LHCN-M2 (cell line): ENCODE measurements at places on chromosomes 5 and 9. TPM values are rescaled to one million over a fixed set of nuclear protein-coding genes. Genes with fewer than 3 reads are reported as not detected.
A peak's percentile ranks its signal among the peaks of the same experiment; 100 is the strongest.

ZNF658 gene
- 3.6 TPM in 2 replicates for total RNA-seq

FOCAD gene
- total RNA-seq, result 36.0 and 36.8 TPM in 2 replicates

PCSK1 gene
- 0.06 TPM in 1 of 2 replicates, not detected in the other for total RNA-seq

GRCh38 chr9:22617156-22617555 is 170.5 kb downstream of the DMRTA1 start:
- peak; percentile 10 for DNase-seq

DNA sequence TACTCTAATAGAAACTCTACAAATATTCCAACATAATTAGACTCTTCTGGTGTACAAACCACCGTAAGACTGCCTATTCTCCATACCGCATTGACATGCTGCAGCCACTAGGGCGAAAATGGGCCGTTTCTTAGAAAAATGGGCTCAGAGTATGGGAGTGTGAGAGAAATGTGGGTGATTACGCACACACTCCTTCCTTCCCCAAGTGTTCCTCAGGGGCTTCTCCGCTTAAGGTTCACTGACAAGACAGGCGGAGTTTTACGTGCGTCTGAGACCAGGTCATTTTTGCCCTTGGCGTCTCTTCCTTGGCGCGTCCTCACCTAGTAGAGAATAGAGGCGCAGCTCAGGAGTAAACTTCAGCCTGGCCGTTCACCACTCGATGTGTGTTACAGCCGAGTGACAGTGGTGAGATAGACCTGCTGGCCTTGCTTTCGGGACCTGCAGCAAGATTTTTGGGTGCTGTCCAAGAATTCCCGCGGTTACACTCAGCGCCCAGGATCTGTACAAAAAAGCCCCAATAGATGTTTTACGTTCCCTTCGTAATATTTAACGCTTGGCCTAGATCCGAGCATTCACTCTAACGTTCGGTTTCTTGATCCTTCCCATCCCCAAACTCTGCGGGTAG is 1.8 kb upstream of the NTRK2 start:
- no peak for DNase-seq

DNA sequence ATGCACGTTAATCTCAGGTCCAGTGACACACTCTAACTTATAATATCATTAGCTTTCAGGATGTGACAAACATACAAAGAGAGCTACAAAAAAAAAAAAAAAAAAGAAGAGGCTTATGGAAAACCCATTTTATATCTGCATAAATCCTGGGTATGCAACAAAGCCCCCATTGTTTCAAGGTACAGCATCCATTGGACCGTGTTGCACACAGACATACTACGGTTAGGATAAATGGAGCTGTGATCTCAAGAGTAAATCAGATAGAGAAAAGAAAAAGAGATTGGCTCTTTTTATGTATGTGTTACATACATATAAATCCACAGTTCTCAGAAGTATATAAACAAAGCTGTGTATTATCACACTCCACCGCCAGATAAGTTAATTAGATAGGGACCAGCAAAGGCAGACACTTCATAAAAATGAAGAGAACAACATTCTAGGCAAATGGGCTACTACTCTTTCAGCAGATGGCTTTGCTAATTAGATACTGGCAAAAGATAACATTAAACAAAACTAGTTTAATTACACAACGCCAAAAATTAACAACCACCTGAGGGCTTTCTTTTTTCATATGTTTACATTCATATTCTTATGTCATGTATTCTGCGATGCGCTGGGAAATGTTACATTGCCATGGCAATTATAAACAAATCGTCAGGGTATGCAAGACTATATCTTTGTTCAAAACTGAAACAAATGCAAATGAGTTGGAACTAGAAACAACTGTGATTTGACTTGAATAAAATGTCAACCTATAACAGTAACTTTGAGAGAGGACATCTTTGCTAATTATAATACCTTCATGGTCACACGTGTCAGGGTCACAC is 304.2 kb downstream of the SEMA5A start:
- no peak for DNase-seq

GRCh38 chr9:71122022-71122275 is 528 bp upstream of the TRPM3 start:
- no peak for DNase-seq

GRCh38 chr5:174727794-174728680 is 3.7 kb downstream of the MSX2 start:
- DNase-seq, result no peak

DNA sequence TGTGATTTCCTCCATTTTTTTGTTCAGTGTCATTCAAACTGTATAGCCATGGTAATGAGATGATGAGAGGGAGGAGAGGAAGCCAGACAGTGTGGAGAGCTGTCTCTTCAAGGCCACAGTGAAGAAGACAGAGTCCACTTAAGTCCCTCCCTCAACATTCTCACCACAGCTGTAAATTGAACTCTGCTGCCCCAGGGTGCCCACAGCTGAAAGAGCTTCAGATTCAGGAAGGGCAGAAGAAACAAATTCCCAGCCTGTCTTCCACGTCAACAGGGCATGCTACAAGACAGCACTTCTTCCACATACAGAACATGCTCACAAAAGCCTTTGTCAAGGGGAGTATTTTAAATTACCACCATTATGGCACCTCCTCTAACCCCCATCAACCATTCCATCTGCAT is 100.4 kb downstream of the KLHL3 start:
- peak; percentile 13 for DNase-seq

DNA sequence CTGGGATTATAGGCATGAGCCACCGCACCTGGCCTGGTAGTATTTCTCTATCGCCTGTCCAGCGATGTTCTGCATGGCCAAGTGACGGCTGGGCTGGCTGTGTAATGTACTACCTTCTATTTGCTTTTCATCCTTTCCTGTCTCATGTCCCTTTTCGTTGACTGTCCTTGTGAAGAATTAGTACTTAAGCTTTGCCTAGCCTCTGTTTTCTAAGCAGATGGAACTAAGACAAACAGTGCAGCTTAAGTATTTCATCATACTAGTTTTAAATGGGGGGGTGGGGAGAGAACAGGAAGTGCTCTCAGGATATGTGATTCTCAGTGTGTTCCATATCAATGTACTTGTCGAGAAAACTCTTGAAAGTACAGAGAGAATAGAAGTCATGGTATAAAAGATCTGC is 31.7 kb upstream of the CCL21 start:
- no peak for DNase-seq

GRCh38 chr9:93673839-93674334 is 97.5 kb downstream of the PHF2 start:
- no peak for DNase-seq

DNA sequence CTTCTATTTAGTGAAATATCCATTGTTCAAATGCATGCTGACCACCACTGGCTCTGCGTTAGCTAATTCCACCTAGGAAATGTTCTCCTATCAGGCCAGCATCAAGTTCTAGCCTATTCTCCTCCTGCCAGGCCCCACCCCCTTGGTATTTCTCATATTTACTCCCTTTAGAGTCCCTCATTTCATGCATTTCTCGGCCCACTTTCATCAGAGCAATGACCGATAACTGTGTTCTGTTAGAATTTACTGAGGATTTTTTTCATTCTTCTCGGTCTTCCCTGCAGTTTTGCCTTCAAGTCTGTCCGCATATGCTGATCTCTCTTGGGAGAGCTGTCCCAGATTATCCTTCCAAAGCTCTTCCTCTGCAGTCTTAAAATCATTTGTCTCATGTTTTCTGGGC is 143.4 kb downstream of the GOLPH3 start:
- DNase-seq, result no peak

DNA sequence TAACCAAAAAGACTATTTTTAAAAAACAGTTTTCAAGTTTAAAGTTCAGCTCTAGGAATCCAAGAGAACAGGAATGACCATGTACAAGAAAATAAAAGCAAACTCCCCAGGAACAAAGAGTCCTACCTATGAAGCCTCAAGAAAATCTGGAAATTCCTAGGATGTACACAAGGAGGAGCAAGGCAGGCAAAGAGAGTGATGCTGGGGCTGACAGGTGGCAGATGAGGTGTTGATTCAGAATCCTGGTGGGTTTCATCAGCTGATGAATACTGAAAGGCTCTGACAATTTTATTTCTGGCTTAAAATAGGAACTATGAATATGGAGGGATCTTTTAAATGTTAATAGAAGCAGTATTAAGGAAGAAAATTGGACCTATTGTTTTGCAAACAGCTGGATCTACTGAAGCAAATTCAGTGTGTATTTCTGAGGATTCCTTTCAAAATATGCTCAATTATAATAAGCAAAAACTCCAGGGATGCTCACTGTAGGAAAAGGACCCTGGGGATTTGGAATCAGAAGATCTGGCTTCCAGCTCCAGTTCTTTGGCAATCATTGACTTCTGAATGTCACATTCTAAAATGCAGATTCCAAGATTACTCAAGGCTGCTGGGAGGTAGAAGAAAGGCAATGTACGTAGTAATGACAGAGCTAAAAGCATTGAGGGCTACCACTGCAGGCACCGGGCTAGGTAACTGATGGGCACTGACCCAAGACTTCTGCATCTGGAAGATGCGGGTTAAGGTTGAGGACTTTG is 28.0 kb upstream of the SH3RF2 start:
- DNase-seq, result no peak

- DNase-seq, result no peak
These were observed 12.8 kb downstream of the AMBP start for GRCh38 chr9:114065304-114065703.

- DNase-seq, result no peak
These were observed 19.0 kb upstream of the WHRN start for GRCh38 chr9:114524247-114524681.

DNA sequence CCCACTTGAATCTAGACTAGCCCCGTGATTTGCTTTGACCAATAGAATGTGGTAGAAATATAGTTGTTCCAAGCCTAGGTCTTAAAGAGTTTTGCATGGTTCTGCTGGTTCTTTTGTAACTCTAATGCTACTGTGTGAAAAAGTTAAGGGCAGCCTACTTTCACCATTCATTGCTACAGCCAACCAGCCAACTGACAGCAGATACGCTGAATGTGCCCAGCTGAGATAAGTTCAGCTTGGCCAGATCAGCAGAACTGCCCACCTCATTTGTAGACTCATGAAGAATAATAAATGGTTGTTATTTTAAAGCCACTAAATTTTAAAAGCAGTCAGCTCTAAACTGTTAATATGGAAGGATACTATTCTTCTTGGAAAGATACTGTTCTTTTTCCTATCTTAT is 23.9 kb downstream of the NR3C1 start:
- no peak for DNase-seq

DNA sequence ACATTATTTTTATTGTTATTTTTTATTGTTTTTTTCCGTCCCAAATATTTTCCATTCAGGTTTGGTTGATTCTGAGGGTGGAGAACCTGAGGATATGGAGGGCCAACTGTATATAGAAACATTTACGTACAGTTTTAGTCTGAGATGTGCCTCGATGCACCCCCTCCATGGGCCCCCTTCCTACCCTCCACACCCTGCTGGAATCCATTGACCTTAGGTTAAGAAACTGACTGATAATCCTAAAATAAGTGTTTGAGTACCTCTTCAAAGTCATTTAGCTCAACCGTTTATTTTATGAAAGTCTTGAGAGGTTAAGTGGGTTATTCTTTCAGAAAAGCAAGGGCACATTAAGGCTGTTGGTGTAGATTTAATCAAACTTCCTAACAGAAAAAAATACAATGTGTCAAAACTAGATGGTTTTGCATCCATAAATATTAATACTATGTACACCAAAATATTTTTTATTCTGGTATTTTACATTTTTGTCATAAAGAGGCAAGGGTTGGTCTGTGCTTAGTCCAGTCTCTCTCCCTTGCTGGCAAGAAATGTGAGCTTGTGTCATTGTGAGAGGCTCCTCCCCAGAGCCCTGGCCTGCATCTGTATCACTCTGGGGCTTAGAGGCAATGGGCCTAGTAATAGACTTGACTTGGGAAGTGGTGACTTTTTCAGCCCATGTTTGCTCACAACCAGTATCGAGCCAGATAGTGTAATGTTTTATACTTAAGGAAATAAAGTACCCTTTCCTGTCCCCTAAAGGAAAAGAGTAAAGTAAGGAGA is 15.7 kb downstream of the MTRR start:
- DNase-seq, result no peak

DNA sequence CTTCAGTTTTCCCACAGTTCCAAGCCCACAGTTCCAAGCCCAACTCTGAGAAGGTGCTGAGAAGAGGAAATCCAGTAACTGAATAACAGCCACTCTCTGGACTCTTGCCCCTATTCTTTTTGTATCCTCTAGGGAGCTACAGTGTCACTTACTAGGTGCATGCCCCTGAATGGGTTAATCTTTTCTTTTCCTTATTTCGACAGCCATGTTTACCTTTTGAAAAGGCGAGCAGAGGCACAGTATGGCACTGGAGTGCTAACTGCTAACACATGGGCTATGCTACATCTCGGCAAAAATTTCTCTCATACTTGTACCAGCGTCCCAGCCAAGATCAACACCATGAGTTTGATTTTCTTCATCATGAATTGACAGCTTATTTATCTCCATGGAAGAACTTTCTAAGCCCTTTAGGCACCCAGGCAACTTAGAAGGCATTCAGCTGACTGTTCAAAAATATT is 222.6 kb downstream of the EBF1 start:
- DNase-seq, result no peak

DNA sequence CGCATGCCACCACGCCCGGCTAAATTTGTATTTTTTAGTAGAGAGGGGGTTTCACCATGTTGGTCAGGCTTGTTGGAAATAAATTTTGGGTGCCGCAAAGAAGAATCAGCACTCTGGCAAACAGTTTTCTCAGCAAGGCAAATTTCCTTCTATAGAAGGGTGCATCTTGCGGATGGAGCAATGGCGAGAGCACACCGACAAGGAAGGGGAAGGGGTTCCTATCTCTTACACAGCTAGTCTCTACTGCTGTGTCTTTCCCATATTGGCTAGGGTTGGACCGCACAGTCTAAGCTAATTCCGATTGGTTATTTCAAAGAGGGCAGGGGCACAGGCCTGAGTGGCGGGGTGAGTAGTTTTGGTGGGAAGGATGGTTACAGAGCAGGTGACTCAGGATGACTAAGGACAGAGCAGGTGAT is 707 bp downstream of the GTF3C5 start:
- peak; percentile 19 for DNase-seq

DNA sequence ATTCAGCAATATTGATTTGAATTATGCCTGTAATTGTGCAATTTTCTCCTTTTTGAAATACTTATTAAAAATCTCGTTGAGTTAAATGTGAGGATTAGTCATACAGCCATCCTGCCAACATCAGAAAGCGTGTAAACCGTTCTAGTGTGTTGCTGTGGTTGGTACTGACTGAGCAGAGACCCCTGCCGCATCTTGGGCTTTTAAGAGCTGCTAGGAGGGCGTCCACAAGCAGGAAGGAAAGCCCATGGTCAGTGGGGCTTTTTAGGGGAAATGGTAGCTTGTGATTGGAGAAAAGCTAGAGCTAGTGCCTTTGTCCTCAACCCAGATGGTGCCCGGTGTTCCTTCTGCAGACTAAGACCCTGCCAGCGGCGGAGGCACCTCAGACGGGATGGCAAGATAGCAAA is 1.3 kb downstream of the SDHA start:
- DNase-seq, result peak; percentile 19

DNA sequence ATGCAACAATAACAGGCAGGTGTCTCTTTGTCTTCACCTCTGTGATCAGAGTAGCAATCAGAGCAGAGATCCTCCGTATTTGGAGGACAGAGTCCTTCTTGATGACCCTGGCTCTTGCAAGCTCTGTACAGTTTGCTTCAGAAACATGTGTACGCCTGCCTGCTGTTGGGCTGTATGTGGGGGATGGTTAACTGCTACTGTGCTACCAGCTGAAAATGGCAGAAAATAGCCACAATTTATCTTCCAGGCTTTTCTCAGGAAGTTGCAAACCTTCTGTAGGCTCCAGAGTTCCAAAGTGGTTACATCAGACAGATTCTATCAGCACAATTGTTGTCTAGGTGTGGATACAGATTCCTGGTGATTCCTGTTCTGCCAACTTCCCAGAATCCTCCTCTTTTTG is 35.5 kb downstream of the DDX46 start:
- DNase-seq, result no peak
